ENCODE measurements at places on chromosomes 7 and 10.
A peak's percentile ranks its signal among the peaks of the same experiment; 100 is the strongest.

- no peak for DNase-seq
Measured at GRCh38 chr10:4154191-4154715, 369.2 kb upstream of the KLF6 start.

- DNase-seq, result no peak
Measured at GRCh38 chr10:22685926-22686325, 28.5 kb downstream of the PIP4K2A start.

DNA sequence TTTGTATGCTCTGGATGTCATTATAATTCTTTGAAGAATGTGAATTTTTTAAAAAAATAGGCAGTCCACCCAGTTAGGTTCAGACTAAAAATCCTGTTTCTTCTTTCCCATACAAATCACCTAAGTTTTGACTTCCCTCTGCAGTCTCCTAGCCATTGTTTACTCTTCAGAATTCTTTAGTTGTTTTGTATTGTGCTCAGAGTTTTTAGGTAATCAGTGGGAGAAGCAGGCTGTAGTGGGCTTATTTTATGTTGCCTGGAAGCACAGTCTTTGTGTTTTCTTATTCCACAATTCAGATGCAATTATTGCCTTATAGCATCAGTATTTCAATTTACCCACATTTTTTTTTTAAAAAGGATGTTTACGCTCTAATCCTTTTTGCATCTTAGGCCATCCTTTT lies 94.9 kb downstream of the AKAP9 start:
- no peak for DNase-seq

GRCh38 chr10:132571650-132572544 lies 34.3 kb downstream of the INPP5A start:
- DNase-seq, result peak; percentile 97

- DNase-seq, result no peak
Measured at GRCh38 chr10:87058171-87058570, 36.5 kb downstream of the GLUD1 start.

DNA sequence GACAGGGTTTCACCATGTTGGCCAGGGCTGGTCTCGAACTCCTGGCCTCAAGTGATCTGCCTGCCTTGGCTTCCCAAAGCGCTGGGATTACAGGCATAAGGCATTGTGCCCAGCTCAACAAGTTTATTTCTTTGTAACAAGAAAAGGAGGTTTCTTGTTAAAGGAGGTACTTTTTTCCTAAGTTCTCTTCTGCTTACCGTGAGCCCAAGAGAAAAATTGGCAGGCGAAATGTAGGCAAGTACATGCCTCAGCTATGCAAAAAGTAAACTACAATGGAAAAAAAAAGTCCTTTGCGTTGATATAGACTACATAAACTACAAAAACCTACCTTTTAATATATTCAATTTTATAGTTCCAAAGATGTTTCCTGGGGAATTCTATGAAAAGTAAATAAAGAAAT lies 122.6 kb downstream of the DKK1 start:
- DNase-seq, result no peak

- no peak for DNase-seq
Measured at GRCh38 chr7:315516-316265, 25.7 kb downstream of the FOXL3 start.

DNA sequence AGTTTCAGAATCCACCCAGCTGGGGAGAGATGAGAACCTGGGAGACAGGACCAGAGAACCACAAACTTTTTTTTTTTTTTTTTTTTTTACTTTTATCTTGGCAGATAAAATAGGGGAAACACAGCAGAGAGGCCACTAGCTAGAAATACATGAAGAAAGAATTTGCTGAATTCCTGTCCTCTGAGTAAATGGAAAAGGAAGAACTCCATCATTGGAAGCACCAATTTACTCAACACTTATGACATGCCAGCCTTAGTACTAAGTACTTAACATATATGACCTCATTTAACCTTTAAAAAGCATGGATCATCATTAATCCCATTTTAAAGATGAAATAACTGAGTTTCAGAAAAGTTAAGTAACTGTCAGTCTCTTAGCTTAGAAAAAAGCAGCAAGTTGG lies 343.0 kb upstream of the NPSR1 start:
- DNase-seq, result peak; percentile 76

GRCh38 chr7:48617993-48618392 lies 306.4 kb upstream of the CDC14C start:
- DNase-seq, result no peak

GRCh38 chr10:86520871-86521677 lies 518 bp downstream of the WAPL start:
- DNase-seq, result peak; percentile 62

- DNase-seq, result no peak
Measured at GRCh38 chr7:41298409-41298808, 404.5 kb downstream of the INHBA start.

- no peak for DNase-seq
Measured at GRCh38 chr7:27925573-27926201, 185.7 kb downstream of the TAX1BP1 start.

GRCh38 chr7:2639695-2640481 lies 8.1 kb downstream of the TTYH3 start:
- no peak for DNase-seq

DNA sequence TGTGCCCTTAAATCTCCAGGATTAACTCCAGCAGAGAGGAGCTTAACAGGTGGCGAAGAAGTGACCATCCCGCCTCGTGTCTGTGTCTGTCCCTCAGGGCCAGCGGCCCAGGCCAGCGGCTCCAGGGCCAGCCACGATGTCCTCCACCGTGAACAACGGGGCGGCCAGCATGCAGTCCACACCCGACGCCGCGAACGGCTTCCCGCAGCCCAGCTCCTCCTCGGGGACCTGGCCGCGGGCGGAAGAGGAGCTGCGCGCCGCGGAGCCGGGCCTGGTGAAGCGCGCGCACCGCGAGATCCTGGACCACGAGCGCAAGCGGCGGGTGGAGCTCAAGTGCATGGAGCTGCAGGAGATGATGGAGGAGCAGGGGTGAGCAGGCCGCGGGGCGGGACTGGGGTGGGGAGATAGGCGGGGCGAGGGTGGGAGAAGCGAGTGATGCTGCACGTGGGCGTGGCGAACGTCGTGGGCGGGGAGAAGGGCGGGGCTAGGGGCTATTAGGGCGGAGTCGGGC lies 33.3 kb downstream of the SRRM3 start:
- no peak for DNase-seq

- no peak for DNase-seq
Measured at GRCh38 chr10:1308173-1308961, 252.2 kb downstream of the WDR37 start.

- no peak for DNase-seq
Measured at GRCh38 chr7:47785923-47786556, 162.2 kb downstream of the PKD1L1 start.

GRCh38 chr10:71755179-71755879 lies 18.0 kb downstream of the VSIR start:
- no peak for DNase-seq

- no peak for DNase-seq
Measured at GRCh38 chr10:130472236-130472635, 336.0 kb downstream of the GLRX3 start.

DNA sequence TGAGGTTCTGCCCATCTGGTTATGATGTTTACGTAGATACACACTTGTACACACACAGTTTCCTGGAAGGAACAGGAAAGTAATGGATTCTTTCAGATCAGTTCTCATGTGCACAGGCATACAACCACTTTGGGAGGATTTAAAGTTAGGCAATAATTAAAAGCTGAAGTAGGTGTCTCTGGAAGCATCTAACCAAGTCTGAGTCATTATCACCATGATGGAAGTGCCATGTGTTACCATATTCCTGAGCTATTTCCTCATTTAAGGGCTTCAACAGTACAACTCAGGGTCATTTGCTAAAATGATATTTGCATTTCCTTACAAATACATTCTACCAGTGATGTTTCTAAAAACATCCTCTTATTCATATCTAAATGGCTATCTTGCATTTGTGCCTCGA lies 41.4 kb upstream of the BET1 start:
- no peak for DNase-seq

- DNase-seq, result no peak
Measured at GRCh38 chr10:103583871-103584215, 90.3 kb downstream of the NEURL1 start.

GRCh38 chr10:1613511-1613910 lies 123.8 kb downstream of the ADARB2 start:
- DNase-seq, result no peak

DNA sequence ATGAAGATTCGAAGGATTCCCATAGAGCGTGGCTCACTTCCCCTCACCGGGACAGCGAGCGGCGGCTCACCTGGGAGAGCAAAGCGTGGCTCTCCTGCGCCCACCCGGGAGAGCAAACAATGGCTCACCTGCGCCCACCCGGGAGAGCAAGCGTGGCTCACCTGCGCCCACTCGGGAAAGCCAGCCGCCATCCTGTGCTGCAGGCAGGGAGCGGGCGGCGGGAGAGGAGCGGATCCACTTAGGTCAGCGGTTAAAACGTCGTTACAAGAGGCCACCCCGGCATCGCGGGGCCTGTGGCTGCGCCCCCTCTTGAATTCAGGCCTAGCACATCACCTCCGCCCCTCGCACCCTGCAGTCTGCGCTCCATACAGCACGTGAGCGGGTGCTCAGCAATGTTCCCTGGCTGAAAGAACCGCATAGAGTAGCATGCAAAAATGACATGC lies 461 bp upstream of the FIGNL1 start:
- DNase-seq, result no peak

- no peak for DNase-seq
Measured at GRCh38 chr7:82413237-82413636, 30.3 kb downstream of the CACNA2D1 start.

DNA sequence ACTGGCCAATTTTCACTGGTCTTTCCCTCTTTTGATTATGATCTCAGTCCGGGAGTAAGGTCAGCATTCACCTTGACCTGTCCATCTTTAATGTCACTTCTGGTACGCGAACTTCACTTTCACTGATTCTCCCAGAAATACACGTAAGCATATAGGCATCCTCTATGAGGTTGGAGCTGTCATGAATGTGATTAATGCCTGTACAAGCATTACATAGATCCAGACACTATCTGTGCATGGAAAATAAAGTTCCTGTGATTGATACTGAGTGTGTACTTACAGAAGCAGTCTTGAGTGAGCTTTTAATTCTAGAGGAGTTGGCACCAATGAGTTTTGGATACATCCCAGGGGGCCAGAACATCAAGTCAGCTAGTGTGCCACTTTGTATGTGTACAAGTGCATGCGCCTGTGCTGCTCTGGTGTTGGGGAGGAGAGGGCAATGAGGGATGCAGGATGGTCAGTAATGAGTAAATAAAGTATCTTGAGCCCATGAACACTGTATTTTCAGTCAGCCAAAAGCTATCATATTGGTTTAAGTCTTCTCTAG lies 6.0 kb downstream of the PTPRZ1 start:
- no peak for DNase-seq

- DNase-seq, result no peak
Measured at GRCh38 chr10:108249940-108250339, 1085.4 kb upstream of the SORCS1 start.

DNA sequence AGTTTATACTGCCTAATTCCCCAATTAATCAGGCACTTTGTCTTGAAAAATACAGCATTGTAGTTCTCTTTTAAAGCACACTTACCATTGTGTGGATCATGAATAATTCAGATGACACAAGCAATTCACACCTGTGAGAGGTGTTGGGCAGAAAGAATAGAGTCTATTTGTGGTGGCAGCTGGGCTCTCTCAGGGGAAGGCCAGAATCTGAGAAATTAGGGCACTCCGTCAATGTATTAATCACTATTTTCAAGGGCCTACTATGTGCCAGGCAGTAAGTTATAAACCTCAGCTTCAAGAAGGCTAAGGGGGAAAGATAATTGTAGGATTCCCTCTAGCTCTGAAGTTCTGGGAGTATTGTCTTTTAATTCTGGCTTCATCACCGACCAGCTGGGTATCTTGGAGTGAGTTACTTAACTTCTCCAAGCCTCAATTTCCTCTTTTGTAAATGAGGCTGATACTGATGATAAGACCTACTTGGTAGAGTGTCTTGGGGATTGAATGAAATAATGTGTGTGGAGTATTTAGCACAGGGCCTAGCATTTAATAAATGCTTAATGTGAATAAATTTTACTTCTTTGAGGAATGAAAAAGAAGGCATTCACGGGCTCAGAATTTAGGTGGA lies 2.5 kb downstream of the CHN2 start:
- DNase-seq, result no peak

GRCh38 chr7:155645662-155646061 lies 1.2 kb downstream of the RBM33 start:
- no peak for DNase-seq

DNA sequence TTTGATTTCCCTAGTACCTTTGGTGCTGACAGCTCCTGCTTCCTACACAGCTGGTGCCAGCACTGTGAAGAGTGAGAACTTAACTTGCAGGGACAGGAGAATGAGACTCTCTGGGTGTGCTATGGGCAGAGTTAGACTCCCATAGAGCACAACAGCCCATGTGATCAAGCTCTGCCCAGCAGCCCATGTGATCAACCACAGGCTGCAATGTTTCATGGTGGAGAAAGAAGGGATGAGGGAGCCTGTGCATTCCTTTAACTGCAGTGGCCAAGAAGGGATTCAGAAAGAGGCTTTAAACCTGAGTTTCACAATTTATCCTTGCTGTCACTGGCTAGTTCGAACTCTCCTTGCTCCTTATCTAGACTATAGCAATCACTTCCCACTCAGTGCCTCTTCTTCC lies 10.0 kb upstream of the MEST start:
- DNase-seq, result peak; percentile 13

DNA sequence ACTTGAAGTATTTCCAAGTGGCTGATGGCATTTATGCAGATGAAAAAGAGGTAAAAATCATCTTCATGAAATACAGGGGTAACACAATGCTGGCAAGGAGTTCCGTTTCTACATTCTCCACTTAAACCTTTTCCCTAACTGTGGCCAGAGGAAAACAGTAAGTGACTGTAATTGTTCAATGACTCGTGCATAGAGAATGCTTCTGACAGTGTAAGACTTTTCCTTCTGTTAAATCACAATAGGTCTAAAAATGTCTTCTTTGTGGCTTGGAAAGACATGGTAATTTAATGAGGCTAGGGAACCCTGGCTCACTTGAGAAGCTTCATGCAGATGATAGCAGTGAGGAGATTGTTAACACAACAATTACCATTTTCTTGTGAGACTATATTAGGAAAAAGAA lies 50.3 kb upstream of the RSU1 start:
- DNase-seq, result peak; percentile 80

- DNase-seq, result peak; percentile 35
Measured at GRCh38 chr10:102240467-102241031, 763 bp downstream of the PITX3 start.

DNA sequence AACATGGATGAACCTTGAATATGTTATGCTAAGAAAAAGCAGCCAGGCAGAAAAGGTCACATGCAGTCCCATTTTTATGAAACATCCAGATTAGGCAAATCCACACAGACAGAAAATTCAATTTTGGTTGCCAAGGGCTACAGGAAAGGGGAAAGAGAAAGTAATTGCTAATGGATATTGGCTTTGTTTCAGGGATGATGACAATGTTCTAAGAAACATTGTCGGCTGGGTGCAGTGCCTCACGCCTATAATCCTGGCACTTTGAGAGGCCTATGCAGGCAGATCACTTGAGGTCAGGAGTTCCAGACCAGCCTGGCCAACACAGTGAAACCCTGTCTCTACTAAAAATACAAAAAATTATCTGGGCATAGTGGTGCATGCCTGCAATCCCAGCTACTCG lies 23.0 kb downstream of the ZNF33B start:
- no peak for DNase-seq

GRCh38 chr10:124653811-124654651 lies 90.1 kb downstream of the FAM53B start:
- no peak for DNase-seq
